Putamen (tissue), 1 donor: ENCODE measurements at places on chromosomes 4 and X.

DNA sequence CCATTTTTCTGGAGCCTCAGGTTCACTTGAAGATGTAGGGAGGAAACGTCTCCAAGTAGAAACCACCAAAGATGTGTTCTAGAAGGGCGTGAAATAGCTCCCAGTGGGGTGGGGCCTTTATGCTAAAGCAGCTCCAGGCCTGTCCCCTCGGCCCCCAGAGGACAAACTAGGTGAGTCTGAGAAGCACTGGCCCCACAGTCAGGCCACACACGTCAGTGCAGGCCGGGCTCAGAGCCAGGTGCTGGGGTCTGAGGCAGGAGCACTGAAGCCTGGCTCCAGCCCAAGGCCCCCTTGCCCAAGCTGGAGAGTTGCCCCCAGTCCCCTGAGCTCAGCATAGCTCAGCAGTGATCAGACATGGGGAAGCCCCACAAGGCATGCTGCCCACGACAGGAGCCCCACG is 95.4 kb upstream of the PSAPL1 start:
- no peak for DNase-seq

GRCh38 chr4:169246957-169247396 is 23.8 kb downstream of the SH3RF1 start:
- DNase-seq: no peak

DNA sequence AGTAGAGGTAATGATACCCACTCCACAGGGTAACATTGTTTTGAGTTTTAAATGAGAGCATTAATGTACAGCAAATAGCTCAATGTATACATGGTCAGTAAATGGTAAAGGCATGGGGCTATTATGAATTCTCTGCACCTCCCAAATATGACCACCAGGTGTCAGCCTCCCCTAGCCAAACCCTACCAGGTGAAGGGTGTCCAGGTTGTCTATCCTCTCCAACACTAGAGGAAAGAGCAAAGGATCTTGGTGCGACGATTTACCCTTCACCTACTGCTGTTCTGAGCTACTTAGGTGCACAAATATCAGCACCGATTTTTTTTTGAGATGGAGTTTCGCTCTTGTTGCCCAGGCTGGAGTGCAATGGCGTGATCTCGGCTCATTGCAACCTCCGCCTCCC is 26.5 kb upstream of the XIAP start:
- DNase-seq: peak; percentile 19

GRCh38 chr4:7027913-7028312 is 15.3 kb upstream of the TADA2B start:
- no peak for DNase-seq

- DNase-seq: no peak
These were observed 1.3 kb upstream of the PCGF3 start for GRCh38 chr4:704198-704891.

- no peak for DNase-seq
These were observed 147.2 kb downstream of the SOWAHB start for GRCh38 chr4:76750716-76751115.

DNA sequence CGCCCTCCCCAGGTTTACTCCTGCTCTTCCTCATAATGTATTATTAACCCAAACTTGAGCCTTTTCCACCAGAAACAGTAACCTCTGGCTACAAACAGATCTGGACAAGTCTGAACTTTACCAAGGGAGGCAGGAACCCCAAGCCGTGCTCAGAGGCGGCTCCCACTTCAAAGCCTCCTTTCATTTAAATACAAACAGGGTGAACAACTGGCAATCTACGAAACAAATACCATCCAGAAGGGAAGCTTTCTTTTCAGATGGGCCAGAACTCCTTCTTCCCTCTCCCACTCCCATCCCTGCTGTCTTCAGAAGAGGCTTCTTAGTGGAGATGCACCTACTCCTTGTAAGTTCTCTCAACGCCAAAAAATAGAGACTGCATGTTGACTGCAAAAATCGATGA is 2.1 kb upstream of the GPC4 start:
- no peak for DNase-seq

GRCh38 chrX:79161655-79162054 is 17.2 kb downstream of the GPR174 start:
- DNase-seq: no peak

DNA sequence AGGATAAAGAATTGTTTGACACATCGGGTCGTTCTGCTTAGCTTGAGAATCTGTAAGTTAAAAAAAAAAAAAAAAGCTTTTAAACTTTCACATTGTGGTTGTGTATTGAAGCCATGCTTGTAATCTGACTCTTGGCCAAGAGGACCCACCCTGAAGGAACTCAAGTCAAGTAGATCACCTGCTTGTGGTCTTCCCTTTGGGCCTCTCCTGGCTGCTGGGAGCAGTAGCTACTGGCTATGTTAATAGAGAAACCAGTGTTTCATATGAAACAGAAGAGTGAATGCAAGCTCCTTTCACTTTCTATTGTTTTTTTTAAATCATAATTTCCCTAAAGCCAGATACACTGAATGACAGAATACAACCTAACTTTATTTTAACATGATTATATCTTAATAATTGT is 402.4 kb upstream of the NDST4 start:
- no peak for DNase-seq

- no peak for DNase-seq
These were observed 30.9 kb downstream of the PAGE2 start for GRCh38 chrX:55119712-55120111.

DNA sequence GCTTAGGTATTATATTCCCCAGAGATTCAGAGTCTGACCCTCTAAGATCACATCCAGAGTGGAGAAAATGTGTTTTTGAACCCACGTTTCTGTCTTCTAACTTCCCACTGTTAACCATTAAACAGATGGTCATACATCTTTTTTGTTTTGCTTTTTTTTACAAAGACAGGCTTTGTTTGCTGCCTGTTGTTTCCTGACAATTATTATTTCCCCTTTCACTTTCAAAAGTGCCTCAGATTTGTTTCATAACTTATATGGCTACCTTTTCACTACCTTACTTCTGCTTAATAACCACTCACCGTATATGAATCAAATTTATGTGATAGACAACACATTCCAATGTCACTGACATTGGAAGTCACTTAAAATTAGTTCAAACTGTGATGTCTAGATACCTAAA is 142.2 kb downstream of the HS3ST1 start:
- no peak for DNase-seq

GRCh38 chr4:42642845-42643615 is 13.9 kb downstream of the ATP8A1 start:
- no peak for DNase-seq

GRCh38 chrX:2692221-2693112 is 1.4 kb downstream of the CD99 start:
- no peak for DNase-seq

DNA sequence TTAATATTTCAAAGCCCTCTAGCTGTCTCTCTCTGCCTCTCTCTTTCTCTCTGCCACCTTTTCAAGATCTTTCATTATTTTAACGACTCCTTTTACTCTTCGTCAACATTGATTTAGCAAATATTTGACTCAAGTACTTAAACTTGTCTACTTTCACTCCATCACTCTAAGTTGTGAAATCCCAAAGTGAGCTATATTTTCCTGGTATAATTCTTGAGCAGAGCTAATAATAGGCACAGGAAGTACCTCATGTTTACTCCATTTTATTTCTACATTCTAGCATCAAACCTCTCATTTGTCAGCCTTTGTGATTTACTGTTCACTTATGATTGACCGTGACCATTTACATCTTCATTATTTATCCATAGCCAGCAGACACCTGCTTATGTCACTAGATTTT is 482.5 kb downstream of the RPA4 start:
- no peak for DNase-seq

- DNase-seq: no peak
These were observed 50.8 kb upstream of the TXK start for GRCh38 chr4:48184882-48185281.

DNA sequence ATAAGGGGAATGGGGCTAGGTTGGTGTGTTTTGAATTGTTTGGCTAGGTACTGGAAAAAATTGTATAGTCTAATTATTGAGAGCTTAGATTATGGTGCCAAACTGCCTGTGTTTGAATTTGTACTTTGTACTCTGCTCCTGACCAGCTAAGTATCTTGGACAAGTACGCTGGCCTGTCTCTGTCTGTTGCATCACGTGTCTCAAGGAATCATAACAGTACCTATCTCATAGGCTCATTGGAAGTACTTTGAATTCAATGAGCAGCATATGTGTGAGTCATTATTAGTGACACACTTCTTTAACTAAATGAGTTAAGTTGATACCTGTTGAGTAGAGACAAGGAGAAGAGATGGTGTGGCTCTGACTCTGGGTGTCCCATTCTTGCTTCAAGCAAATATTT is 69.5 kb upstream of the MND1 start:
- DNase-seq: no peak

GRCh38 chrX:53049127-53049517 is 533 bp downstream of the GPR173 start:
- DNase-seq: no peak

GRCh38 chrX:101415180-101416145 is 7.4 kb downstream of the HNRNPH2 start:
- DNase-seq: peak; percentile 69

- no peak for DNase-seq
These were observed 3.5 kb downstream of the TMSB4X start for GRCh38 chrX:12978205-12979025.

- DNase-seq: no peak
These were observed 198.6 kb downstream of the KCNIP4 start for GRCh38 chr4:21749924-21750323.

- DNase-seq: no peak
These were observed 1593.2 kb downstream of the C4orf33 start for GRCh38 chr4:130689181-130689580.

- DNase-seq: no peak
These were observed 56.9 kb downstream of the ARHGAP10 start for GRCh38 chr4:147788791-147789190.

GRCh38 chr4:7466904-7467303 is 32.2 kb upstream of the PSAPL1 start:
- DNase-seq: peak; percentile 67

- no peak for DNase-seq
These were observed 61.9 kb downstream of the ANKRD50 start for GRCh38 chr4:124650614-124651013.

DNA sequence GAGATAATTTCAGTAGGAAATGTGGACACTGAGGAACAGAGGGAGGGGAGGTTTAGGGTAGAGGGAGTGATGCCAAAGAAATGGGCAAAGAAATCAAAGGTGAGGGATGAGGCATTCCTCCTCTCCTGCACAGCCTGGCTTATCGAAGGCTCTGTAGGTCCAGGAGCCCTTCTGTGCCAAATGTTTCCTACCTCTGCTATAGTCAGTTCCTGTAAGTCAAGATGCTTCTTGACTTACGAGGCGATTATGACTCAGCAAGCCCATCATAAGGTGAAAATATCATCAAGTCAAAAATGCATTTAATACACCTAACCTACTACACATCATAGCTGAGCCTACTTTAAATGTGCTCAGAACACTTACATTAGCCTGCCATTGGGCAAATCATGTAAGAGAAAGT is 60.0 kb upstream of the ARHGAP24 start:
- no peak for DNase-seq

- DNase-seq: no peak
These were observed 3.2 kb downstream of the PITX2 start for GRCh38 chr4:110619463-110620247.
